Activated naive CD4-positive, alpha-beta T cell treated with Interleukin-2 at 50 U/mL for 16 hours (primary cell): ENCODE measurements at places on chromosomes 2 and 18.

- DNase-seq = no peak
Observed at GRCh38 chr2:212318636-212319035, 220.0 kb downstream of the ERBB4 start.

- DNase-seq = no peak
Observed at GRCh38 chr18:50696929-50697328, 122.9 kb downstream of the MRO start.

DNA sequence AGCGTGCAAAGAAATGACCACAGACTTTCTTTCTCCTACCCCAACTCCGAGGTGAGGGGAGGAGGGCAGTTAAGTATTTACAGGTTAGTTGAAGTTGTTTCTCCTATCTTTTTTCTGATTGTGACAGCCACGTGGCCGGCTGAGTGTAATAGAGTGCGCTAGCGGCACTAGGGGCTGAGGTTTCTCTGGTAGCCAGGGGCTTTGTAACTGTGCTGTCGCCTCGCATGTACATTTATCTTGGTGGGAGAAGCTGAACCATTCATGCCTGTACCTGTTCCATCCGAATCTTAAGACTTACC is 214.1 kb upstream of the STON1 start:
- peak; percentile 55 for DNase-seq

- no peak for DNase-seq
Observed at GRCh38 chr2:227485429-227485828, 13.5 kb downstream of the AGFG1 start.

DNA sequence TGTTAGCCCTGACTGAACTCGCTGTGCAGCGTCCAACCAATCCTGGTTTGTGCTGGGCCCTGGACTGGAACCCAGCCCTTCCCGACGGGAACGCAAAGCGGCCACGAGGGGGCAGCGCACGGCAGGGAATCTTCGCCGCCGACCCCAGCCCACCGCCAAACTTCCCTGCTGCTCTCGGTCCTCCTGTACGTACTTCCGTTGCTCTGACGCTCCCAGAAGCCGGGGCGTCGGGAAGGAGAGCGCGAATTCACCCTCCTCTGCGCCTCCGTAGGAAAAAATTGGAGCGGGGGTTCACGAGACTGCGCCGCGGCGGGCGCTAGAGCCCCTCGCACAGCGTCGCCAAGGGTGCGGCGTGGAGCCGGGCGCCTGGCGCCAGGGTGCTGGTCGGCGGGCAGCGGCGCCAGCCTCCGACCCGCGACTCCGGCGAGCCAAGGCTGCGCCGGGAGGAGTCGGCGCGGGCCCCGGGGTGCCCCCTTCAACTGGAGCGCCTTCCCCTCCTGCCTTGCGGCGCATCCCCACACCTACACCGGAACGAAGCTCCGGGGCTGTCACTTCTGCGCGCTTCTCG is 873 bp upstream of the SH3RF3 start:
- peak; percentile 57 for DNase-seq

DNA sequence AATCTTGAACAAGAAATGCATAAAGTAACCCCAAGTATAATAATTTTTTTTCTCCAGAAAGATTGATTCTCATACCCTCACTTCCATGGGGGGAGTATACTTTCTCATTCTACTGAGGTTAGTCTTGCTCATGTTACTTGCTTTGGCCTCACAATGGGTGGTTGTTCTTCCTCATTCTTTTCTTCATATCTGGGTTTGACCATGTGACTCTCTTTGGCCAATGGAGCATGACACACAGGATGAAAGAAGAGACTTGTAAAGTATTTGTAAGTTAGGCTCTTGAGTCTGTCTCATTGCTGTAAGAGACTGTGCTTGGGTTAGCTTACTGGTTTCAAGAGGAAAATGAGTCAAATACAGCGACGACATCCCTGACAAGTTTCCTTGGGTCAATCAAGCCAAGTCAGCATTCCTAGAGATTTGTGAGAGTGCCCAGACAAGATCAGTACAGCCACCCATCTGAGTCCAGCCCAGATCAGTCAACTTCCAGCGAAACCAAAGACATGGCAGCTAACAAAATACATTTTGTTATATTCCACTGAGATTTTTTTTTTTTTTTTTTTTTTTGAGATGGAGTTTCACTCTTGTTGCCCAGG is 970.2 kb downstream of the BCL11A start:
- no peak for DNase-seq

DNA sequence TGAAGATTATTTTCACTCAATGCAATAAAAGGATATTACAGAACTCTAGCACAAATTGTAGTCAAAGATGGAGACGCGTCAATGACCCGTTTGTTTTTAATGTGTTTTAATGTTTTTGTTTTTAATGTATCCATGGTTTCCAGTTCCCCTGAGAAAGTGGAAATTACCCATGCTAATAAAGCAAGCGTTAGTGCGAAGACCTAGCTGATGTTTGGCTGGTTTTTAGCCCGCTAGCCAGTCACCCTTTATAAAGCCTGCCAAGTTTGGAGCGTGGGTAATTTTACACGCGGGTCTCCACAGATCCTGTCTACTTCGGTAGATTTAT is 430 bp upstream of the CHMP1B start:
- DNase-seq = no peak

DNA sequence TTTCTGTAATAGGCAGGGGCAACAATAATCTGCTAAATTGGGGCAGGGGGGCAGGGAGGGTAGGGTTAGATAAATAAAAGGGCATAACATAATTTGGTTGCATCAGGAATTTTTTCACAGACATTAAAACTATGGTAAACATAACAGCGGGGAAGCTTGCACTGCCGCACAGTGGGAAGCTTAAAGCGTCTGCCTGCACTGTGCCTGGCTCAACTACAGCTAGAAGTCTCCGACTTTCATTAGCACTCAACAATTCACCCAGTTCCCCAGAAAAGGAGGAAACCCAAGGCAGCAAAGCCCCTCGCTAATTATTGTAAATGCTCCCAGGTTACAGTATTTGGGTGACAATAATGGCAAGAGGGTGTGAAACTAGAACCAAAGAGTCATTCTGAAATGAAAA is 562.9 kb downstream of the ARHGAP15 start:
- DNase-seq = no peak

GRCh38 chr2:128420776-128421175 is 102.1 kb upstream of the HS6ST1 start:
- DNase-seq = no peak

- no peak for DNase-seq
Observed at GRCh38 chr2:207926133-207926988, 99.0 kb downstream of the PLEKHM3 start.

GRCh38 chr2:47867205-47867604 is 39.1 kb downstream of the FBXO11 start:
- DNase-seq = no peak
